ENCODE measurements at places on chromosomes 3 and 15.

DNA sequence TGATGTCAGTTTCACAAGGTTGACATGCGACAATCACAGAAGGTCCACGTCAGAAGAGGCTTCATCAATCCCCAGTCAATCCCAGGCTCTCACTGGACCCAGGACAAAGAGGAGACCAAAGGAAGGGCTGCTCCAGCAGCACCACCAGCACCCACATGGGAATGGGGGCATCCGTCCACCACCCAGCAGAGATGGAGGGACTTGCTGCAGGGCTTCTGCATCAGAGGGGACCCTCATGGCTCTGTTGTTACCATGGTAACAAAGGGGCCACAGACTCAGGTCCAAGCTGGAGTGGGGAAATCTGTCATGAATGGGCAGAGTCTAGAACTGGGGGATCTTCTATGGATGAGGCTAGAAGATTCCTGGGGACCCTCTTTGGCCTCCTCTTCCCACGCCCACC, 13.1 kb downstream of the PLA2G4F start:
- no peak for DNase-seq

GRCh38 chr3:130411320-130411719, 65.8 kb downstream of the COL6A5 start:
- no peak for DNase-seq

DNA sequence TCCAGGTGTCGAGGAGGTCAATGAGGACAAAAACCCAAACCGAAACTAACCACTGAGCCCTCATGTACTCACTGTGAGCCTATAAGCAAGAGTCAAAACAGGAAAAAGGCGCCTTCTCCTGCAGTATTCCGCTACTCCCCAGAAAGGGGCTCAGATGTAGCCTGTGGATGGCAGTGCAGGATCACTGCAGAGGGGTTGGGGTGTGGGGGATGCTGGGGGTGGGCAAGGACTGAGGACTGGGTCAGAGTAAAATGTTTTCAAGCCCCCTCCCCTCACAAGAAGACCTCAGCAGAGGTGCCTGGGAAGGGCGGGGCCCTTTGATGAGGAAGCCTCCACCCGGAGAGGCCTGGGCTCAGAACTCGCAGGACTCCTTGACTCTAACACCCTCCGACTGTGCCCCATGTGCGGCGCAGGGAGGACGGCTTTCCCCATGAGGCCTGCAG, 170.1 kb downstream of the OSBPL10 start:
- no peak for DNase-seq

DNA sequence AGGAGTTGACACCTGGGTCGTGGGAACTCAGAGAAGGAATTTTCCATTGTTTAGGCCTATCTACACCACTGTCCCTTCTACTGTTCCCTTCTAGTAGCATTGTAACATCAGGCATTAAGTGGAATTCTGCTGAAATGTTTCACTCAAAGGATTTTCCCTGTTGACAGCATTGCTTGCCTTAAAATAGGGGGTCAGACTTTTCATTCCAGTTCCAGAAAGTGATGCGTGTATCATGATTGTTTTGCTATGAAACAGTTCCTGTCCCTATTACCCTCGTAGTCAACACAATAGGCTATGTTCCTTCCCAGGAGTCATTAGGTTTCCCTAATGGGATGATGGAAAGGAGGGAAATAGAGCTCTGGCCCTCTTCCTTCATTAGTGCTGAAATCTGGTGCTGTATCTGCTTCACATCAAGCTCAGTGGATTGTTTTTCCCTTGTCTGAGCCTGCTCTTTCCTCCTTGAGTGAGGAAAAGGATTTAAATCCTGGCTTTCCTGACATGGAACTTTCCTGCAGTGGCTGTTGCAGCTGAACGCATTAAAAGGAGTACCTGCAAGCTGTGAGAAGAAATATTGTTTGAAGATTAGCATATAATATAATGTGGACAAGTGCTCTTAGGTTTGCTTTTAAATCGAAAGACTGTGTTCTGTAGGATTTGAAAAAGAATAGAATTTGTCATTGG, 195.9 kb downstream of the KLHL25 start:
- no peak for DNase-seq

- no peak for DNase-seq
Measured at GRCh38 chr3:175502155-175502554, 643.0 kb downstream of the NAALADL2 start.

DNA sequence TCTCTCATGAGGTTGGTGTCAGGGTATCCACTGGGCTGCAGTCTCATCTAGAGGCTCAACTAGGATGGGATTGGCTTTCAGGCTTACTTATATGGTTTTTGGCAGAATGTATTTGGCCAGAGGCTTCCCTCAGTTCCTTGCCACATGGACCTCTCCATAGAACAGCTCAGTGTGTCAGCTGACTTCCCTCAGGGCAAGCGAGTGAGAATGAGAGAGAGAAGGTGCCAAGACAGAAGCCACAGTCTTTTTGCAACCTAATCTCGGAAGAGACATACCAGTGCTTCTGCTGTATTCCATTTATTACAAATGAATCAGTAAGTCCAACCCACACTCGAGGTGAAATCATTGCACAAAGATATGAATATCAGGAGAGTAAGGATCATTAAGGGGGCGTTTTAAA, 129.2 kb downstream of the CCNL1 start:
- DNase-seq, result no peak

- no peak for DNase-seq
Measured at GRCh38 chr3:186411994-186412393, 50.0 kb upstream of the DGKG start.

DNA sequence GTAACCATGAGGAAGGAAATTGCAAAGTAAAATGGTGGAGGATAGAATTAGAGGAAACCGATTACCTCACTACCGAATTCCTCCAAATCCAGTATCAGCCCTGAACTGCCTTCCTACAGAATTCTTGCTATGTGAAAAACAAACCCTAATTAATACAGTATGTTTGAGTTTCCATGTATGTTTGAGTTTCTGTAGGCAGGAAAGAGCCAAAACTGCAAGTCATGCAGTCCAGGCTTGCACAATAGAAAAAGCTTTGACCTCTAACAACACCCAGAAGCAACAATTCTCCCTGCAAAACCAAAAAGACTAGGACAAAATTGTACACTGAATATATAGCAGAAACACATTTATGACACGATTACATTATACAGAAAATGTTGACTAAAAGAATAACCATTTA, 614.8 kb downstream of the DIPK2A start:
- no peak for DNase-seq

- DNase-seq, result no peak
Measured at GRCh38 chr15:65956307-65956706, 87.0 kb downstream of the RAB11A start.

GRCh38 chr3:151142929-151143328, 57.5 kb downstream of the MED12L start:
- no peak for DNase-seq

DNA sequence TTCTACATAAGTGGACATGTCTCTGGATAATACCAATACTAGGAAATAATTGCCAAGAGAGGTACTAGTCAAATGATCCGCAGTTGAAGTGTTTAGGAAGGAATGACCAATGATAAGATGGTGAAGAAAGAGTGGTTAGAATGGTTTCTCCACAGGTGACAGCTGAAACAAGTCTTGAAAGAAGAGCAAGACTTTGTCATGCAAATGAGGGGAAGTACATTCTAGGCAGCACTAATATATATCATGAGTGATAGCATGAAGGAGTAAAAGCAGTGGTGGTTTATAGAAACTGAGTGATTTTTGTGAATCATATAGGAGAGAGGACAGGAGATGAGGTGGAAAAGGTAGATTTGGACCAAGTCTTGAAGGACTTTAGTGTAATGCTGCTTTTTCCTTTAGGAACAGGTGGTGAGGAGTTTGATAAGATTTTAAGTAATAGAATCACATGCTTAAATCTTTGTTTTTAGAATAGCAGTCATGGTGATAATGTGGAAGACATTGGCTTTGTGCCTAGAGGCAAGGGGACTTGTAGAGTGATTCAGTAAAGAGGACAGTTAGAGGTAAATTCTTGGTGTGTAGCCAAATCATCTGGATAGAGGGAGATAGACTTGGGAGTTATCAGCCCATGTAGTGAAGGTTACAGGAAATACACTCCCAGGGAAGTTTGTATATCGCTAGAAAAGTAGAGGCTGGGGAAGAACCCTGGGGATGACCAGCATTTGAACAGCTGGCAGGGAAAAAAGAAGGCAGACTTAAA, 31.9 kb downstream of the SLMAP start:
- no peak for DNase-seq

DNA sequence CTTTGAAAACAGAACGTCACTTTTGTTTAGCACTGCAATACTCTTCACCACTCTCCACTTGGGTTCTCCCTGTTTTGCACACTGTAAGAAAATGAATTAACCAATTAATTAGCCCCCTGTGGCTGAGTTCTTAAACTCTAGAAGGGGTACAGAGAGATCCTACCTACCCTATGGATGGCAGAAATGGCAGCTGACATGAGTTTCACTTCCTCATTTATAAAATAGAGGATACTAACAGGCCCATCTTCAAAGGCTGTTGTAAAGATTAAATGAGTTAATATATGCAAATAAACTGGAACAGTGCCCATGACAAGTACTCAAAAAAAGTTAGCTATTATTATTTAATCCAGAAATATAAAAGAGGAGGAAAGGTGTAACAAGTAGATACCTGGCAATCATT, 36.9 kb downstream of the SUCLG2 start:
- no peak for DNase-seq

DNA sequence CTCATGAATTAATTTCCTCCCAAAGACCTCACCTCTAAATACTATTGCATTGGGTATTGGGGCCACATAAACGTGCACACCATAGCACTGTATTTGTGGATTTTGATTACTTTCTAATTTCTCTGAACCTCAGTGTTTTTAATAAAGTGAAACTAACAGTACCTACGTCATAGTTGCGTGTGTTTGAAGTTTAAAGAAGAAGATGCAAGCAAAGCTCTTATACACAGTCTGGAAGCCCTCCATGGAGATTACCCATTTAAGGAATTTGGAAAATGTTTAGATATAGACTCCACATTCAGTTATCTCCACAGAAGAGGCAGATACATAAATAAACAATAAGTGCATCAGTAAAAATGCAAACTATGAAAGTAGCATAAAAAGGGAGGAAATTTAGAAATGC, 581.1 kb upstream of the GBE1 start:
- DNase-seq, result no peak

Data from NCI-H524 (cell line).